Skeletal muscle tissue (tissue), 5 donors: ENCODE measurements at places on chromosomes 2 and 18. TPM values are rescaled to one million over a fixed set of nuclear protein-coding genes. Genes with fewer than 3 reads are reported as not detected.

The UPP2 gene
- total RNA-seq, result not detected

The TUBB8B gene
- total RNA-seq, result not detected

The RNU2-63P gene
- total RNA-seq, result not detected

The HJURP gene
- 3.1 TPM for total RNA-seq

The CLEC4F gene
- total RNA-seq, result not detected

The STON1 gene
- 13.0 TPM for total RNA-seq

The CHRNG gene
- 35.5 TPM for total RNA-seq

The SNORC gene
- under 0.01 TPM for total RNA-seq

The GALNT5 gene
- 3.1 TPM for total RNA-seq

The GPR39 gene
- total RNA-seq, result 1.6 TPM

The ELOA2 gene
- not detected for total RNA-seq

The MBP gene
- 22.4 TPM for total RNA-seq

The IL36A gene
- total RNA-seq, result not detected
